ENCODE measurements at places on chromosomes 4 and X.

GRCh38 chrX:106976416-106976815 is 23.6 kb downstream of the MORC4 start:
- DNase-seq: no peak

DNA sequence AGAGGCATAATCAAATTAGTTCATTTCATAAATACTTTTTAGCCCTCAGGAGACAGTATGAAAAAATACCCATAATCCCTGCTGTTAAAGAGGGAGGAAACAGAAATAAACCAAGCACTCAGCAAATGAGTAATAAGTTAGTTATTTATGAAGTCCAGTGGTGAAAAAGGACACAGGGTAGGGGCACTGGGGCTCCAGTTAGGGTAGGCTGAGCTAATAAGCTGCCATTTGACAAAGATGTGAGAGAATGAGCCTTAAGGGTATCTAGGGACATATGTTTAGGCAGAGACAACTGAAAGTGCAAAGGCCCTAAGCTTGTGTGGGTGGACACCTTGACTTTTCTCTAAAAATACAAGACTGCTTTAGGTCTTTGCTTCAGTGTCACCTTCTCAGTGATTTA is 94.4 kb downstream of the IL15 start:
- no peak for DNase-seq

- DNase-seq: no peak
Observed at GRCh38 chr4:95360906-95361695, 187.7 kb downstream of the UNC5C start.

GRCh38 chr4:134518574-134519217 is 317.1 kb upstream of the PABPC4L start:
- DNase-seq: no peak

DNA sequence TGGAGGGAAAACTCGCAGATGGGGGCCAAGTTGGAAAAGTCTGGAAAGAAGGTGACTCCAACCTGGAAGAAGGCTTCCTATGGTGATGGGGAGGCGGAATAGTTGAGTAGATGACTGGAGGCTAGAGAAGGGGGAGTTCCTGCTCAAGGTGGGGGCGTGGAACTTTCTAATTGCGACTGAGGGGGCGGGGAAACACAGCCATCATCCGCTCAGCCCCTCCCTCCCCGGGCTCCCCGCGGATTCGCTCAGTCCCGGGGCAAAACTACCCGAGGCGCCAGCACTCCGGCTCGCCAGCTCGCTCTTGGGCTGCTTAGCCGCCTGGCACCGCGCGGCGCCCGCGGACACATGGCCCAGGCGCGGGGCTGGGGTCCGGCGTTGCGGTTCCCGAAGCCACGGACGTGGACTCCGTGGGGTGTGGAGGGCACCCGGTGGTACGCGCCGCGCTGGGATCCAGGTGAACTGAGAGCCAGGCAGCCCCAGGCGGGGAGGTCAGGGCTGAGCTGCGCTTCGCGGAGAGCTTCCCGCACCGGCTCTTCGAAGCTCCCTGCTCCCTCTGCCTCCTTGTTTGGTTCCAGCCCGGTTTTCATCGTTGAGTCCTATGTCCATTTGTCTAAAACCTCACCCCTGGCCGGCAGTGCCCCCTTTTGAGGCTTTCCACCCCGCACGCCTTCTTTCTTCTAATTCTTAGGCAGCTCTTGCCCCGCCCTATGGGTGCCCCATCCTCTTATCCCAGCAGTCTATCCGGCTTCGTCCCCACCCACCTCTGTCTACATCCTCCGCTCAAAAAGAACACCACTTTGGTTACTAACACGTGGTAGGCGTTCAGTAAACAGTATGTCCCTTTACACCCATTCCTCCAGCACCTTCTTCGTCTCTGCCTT is 38.9 kb downstream of the STARD8 start:
- DNase-seq: no peak

GRCh38 chr4:176340871-176341685 is 21.3 kb downstream of the SPCS3 start:
- no peak for DNase-seq

- DNase-seq: no peak
Observed at GRCh38 chrX:38727668-38728067, 73.6 kb upstream of the MID1IP1 start.

DNA sequence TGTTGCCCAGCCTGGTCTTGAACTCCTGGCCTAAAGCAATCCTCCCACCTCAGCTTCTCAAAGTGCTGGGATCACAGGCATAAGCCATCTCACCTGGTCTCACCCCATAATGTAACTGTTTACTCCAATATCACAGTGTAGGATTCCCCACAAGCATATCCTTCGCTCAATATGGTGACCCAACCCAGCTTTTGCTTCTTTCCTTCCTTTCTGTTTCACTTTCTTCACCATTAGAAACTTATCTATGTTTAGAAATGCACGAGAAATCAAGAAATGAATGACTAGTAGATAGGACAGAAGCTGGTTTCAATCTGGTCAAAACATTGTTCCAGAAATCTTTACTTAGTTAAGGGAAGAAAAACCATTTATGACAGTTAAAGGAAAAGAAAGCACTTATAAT is 18.9 kb downstream of the TSPAN5 start:
- DNase-seq: no peak

- DNase-seq: no peak
Observed at GRCh38 chr4:52052475-52052780, 1.3 kb downstream of the SPATA18 start.

- DNase-seq: no peak
Observed at GRCh38 chr4:36786519-36786918, 458.0 kb upstream of the NWD2 start.

GRCh38 chrX:106710771-106711170 is 15.7 kb upstream of the RNF128 start:
- no peak for DNase-seq

GRCh38 chrX:46254641-46255040 is 290.6 kb downstream of the ZNF674 start:
- no peak for DNase-seq

GRCh38 chr4:36676139-36677050 is 395.0 kb downstream of the DTHD1 start:
- no peak for DNase-seq

DNA sequence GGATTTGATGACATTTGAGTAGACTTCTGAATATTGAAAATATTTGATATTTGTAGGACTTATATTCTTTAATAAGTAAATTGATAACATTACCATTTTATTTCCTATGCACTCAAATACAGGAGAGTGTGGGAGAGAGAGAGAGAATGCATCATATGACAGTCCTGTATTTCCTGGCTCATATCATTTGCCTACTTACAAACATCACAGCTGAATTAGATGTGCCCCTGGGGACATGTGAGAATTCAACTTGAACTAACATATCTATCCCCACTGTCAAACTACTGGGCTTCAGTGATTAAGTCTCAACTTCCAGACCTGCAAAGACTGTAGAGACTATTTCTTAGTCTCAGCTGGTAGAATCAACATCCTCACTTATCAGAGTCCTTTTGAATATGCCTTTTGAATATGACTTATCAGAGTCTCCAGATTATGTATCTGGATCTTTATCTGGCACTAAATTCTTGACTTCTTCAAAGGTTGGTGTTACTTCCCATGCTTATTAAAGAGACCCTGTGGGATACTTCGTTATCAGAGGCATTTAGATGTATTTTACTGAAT is 75.5 kb downstream of the PABPC4L start:
- no peak for DNase-seq

DNA sequence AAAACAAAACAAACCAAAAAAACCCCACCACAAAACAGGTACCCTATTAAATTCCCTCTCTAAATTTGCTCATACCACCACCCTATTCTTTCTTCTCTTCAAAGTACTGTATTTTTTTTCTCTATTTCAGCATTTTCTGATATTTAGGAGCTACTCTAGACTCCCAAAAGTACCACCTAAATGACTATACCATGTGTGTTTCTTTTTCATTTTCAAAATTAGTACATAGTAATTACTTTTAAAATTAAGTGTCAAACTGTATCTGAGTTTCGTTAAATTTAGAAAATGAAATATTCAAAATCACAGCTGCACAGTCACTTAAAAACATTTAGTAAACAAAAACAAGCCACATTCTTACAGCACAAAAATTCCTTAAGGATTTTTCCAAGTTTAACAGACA is 161.7 kb downstream of the FBXW7 start:
- DNase-seq: no peak

- DNase-seq: no peak
Observed at GRCh38 chr4:82510216-82510615, 51.6 kb downstream of the TMEM150C start.

GRCh38 chr4:146124023-146124680 is 51.4 kb upstream of the LSM6 start:
- no peak for DNase-seq

- no peak for DNase-seq
Observed at GRCh38 chrX:11754958-11755645, 2.9 kb upstream of the MSL3 start.

DNA sequence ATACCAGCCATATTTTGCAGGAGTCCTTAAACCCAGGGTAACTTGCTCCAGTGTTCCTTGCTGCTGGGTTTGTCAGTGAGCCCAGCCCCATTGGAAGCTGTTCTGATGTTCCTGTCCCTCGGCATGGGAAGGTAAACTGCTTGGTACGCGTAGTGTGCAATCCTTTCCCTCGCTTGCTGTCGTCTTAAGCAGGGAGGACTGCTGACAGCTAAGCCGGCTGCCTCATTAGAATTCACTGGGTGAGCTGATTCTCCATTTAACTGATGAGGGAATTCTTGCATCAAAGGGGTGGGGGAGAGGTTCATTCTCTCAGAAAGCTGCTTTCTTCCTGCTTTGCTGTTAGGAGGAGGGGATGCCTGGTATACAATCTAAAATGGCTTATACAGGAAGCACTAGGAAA is 164.6 kb downstream of the MID1IP1 start:
- no peak for DNase-seq

GRCh38 chr4:112026058-112026457 is 119.2 kb upstream of the FAM241A start:
- DNase-seq: no peak

DNA sequence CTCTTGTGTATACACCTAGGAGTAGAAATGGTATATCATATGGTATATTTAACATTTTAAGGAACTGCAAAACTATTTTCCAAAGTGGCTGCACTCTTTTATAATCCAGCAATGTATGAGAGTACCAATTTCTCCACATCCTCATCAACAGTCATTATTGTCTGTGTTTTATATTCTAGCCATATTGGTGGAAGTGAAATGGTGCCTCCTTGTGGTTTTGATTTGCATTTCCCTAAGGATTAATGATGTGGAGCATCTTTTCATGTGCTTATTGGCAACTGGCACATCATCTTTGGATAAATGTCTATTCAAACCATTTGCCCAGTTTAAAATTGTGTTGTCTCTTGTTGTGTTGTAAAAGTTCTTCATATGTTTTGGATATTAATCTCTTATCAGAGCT is 9.6 kb downstream of the BMP15 start:
- DNase-seq: no peak

GRCh38 chr4:123919576-123920098 is 523.0 kb downstream of the SPRY1 start:
- DNase-seq: no peak

DNA sequence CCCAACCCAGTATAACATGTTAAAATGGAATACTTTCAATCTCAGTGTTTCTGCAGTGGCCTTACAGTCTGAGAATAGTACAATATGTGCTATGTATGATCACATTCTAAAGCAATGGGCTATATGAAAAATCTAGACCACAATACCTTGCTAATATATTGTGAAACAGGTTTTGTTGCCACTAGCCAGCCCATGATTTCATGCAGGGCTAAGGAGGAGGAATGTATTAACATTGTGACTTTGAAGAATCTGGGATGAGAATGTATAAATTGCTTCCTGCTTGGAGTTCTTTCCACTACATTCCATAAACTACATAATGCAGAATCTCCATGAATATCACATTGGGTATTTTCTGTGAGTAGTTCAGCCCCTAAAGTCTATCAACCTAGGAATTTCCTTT is 935.4 kb upstream of the GRIA3 start:
- no peak for DNase-seq

DNA sequence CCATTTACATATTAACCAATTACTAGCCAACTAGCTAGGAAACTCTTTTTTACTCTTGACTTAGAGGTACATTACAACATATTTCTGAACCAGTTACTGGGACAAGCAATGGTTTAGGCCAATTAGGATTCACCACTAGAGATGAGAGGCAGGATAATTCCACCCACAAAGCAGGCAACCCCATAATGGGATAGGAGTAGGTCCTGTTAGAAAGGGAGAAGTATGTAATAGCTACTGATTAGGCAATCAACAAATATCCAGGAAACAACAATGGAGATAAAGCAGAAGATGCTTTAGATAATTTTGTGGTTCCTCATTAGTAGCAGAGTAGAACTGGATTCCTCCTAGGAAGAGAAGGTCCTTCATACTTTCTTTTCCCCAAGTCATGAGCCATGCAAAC is 173.8 kb upstream of the GLRA2 start:
- no peak for DNase-seq

DNA sequence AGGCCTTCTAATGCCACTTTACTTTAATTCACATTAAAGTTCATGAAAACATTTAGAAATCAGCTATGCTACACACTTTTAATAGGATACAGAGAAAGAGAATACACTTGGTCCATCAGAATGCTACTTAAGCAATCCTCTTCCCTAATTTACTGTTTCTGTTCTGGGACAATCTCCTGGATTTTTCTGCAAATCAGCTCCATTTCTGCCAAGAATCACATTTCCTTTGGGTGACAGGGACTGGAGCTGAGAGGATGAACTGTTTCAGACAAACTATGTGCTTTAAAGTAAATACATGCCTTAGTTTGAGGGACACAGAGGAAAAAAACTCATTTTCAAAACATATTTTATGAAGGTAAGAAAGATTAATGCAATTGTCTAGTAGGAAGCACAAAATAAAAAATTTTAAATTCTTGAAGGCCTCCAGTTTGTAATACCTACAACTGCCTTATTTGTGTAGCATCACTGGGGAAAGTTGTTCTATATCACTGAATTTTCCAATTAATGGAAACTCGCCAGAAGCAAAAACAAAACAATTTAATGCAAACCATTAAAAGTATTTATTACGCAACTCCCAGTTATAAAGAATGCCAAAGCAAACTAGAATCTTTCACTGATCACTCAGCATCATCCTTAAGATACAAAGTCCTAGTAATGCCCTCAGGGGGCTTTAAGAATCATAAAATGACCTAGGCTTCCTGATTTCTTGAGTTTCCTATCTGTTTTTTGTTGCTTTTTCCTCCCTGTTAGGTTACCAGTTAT is 36.3 kb downstream of the BCLAF3 start:
- DNase-seq: no peak

DNA sequence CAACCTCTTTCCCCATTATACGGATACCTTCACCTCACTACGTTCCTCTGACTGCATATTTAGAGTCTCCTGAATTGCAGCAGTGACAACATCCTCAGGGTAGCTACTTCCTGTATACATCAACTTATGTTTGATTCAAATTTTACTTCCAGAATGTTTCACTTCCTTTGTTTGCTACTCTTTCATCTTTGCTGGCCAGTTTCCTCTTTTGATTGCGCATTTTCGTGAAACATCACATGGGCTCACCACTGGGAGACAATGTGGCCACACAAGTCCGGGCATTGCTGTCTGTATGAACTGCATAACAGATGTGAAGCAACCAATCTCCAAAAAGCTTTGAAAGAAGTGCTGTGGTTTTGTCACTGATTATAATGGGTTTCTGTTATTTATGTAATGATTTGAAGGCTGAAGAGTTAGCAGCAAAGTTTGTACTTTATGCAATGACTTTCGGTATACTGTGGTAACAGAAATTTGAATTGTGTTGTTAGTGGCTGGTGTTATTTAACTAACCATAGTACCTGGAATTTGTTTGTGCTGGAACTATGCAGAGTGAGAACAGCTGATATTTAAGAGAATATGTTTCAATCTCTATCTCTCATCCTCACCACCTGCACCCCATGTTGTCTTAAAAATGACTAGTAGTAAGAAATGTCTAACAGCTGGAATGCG is 7.4 kb downstream of the SNCA start:
- DNase-seq: peak; percentile 42
